ENCODE measurements at places on chromosomes 5 and 9.
A peak's percentile ranks its signal among the peaks of the same experiment; 100 is the strongest.

- H3K36me3 ChIP-seq, result no peaks in the 10 kb centered on the region
- no peak overlapping the region for H3K27ac ChIP-seq
- H3K4me3 ChIP-seq, result no peak overlapping the region
- H3K4me1 ChIP-seq, result no peaks in the 10 kb centered on the region
Observed at GRCh38 chr5:57989378-57989777, 470.5 kb downstream of the PLK2 start.

GRCh38 chr9:9538766-9539165 lies 1074.0 kb downstream of the PTPRD start:
- no peaks in the 10 kb centered on the region for H3K4me1 ChIP-seq
- no peak overlapping the region for H3K4me3 ChIP-seq

- H3K4me1 ChIP-seq, result no peaks in the 10 kb centered on the region
- DNase-seq, result no peak
- no peaks in the 10 kb centered on the region for H3K36me3 ChIP-seq
- H3K4me3 ChIP-seq, result no peak overlapping the region
- H3K27me3 ChIP-seq, result no peaks in the 10 kb centered on the region
Observed at GRCh38 chr5:101877451-101877850, 418.6 kb downstream of the SLCO4C1 start.

GRCh38 chr5:58041884-58042283 lies 418.0 kb downstream of the PLK2 start:
- no peaks in the 10 kb centered on the region for H3K36me3 ChIP-seq
- H3K4me3 ChIP-seq, result no peak overlapping the region
- no peaks in the 10 kb centered on the region for H3K4me1 ChIP-seq
- no peak for DNase-seq
- no peaks in the 10 kb centered on the region for H3K27me3 ChIP-seq

DNA sequence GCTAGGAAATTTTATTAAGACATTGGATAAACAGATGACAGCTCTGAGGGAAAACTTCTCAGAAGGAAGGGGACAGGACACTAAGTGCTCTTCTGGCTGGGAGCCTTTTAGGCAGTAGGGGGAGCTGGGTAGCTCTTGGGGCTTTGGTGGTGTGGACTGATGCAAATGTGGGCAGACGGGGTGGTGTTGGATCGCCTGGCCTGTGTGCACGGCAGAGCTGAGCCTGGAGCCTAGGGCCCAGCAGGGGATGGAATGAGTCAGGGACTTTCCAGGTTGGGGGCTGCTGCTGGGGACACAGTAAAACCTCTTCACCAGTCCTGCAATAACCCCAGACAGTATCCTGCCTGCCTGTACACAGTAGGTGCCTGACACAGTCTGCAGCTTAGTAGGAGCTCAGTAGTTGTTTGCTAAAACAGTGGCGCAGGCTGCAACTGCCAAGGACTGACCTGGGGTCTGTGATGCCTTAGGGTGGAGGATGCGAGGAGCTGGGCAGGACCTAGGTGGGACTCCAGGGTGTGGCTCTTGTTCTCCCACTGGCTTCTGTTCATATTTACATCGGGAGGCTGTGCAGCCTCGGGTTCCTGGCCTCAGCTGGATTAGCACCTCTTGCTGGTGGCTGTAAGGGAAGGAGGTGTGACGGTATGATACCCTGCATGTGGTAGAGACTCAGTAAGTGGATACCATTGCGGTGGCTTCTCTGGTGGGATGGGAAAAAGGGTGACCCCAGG lies 83.8 kb downstream of the DAB2IP start:
- H3K27me3 ChIP-seq, result peaks cover 33% of the 10 kb centered on the region
- DNase-seq, result no peak
- peaks cover 57% of the 10 kb centered on the region for H3K4me1 ChIP-seq
- peak overlapping the region; percentile 75 for H3K27ac ChIP-seq

DNA sequence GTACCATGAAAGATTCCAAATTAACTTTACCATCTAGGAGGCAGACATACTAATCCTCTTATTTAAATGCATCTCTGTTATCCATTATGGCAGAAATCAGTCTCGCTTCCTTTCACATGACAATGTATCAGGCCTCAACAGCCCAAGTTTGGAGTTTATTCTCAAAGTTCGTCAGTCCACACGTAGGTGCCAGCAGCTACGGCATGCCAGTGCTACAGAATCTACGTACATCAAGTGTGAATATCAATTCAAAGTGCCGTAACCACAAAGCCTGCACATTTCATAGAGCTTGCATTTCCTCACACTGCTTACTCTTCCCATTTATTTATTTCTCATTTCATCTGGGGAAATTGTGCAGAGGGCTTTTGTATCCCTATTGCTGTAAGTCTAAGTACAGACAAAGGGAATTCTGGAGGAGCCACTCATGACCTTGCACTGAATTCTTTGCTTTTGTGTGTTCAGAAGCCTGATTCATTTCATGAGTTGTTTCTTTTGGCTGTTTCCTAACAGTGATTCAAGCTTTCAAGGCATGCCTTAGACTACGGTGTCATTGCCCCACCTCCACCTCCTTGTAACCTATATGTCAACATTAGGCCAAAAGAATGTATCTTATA lies 10.0 kb downstream of the ENC1 start:
- peaks cover 47% of the 10 kb centered on the region for H3K36me3 ChIP-seq
- peaks cover 14% of the 10 kb centered on the region for H3K27me3 ChIP-seq
- H3K27ac ChIP-seq, result peak overlapping the region; percentile 92

DNA sequence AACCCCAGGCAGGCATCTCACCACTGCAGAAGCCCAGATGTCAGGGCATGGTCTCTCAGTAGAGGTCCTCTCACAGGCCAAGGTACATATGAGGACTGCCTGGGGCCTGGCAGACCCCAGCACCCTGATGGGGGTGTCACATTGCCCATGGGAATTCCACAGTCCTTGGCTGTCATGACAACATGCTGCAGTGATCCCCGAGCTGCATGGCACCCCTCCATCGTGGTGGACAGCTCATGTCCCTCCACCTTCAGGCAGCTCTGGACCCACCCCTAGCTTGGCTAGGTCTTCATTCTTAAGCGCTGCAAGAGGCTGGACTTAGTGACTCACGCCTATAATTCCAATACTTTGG lies 74.1 kb upstream of the LRRTM2 start:
- DNase-seq, result no peak
- peaks cover 26% of the 10 kb centered on the region for H3K4me1 ChIP-seq
- no peaks in the 10 kb centered on the region for H3K27me3 ChIP-seq

- peaks cover 3% of the 10 kb centered on the region for H3K36me3 ChIP-seq
- no peaks in the 10 kb centered on the region for H3K27me3 ChIP-seq
- no peak overlapping the region for H3K27ac ChIP-seq
- DNase-seq, result no peak
Observed at GRCh38 chr9:81825846-81826516, 102.2 kb upstream of the SPATA31D4 start.

GRCh38 chr5:106877881-106878280 lies 792.9 kb downstream of the EFNA5 start:
- H3K27ac ChIP-seq, result no peak overlapping the region
- H3K4me3 ChIP-seq, result no peak overlapping the region
- peaks cover 8% of the 10 kb centered on the region for H3K27me3 ChIP-seq
- no peak for DNase-seq
- no peaks in the 10 kb centered on the region for H3K4me1 ChIP-seq

- H3K36me3 ChIP-seq, result no peaks in the 10 kb centered on the region
- H3K27ac ChIP-seq, result no peak overlapping the region
- no peak for DNase-seq
Observed at GRCh38 chr9:121721770-121722169, 70.3 kb downstream of the DAB2IP start.

- H3K4me3 ChIP-seq, result no peak overlapping the region
- H3K4me1 ChIP-seq, result no peaks in the 10 kb centered on the region
- no peak overlapping the region for H3K27ac ChIP-seq
- no peaks in the 10 kb centered on the region for H3K36me3 ChIP-seq
- H3K27me3 ChIP-seq, result no peaks in the 10 kb centered on the region
Observed at GRCh38 chr9:12538842-12539579, 154.2 kb upstream of the TYRP1 start.

- no peak overlapping the region for H3K27ac ChIP-seq
- H3K4me1 ChIP-seq, result peaks cover 13% of the 10 kb centered on the region
- no peak for DNase-seq
- H3K4me3 ChIP-seq, result no peak overlapping the region
Observed at GRCh38 chr5:10625700-10626472, 62.0 kb downstream of the ANKRD33B start.

GRCh38 chr5:39400713-39401578 lies 23.8 kb downstream of the DAB2 start:
- H3K27me3 ChIP-seq, result peaks cover 5% of the 10 kb centered on the region
- H3K4me3 ChIP-seq, result no peak overlapping the region
- H3K36me3 ChIP-seq, result no peaks in the 10 kb centered on the region
- DNase-seq, result no peak

- H3K27ac ChIP-seq, result no peak overlapping the region
- H3K36me3 ChIP-seq, result no peaks in the 10 kb centered on the region
- no peak for DNase-seq
- peaks cover 3% of the 10 kb centered on the region for H3K4me1 ChIP-seq
Observed at GRCh38 chr9:38182321-38182720, 113.3 kb upstream of the SHB start.

- H3K27ac ChIP-seq, result no peak overlapping the region
- no peak overlapping the region for H3K4me3 ChIP-seq
- H3K27me3 ChIP-seq, result peaks cover 17% of the 10 kb centered on the region
- H3K36me3 ChIP-seq, result no peaks in the 10 kb centered on the region
Observed at GRCh38 chr5:130710596-130710995, 454.5 kb downstream of the HINT1 start.

DNA sequence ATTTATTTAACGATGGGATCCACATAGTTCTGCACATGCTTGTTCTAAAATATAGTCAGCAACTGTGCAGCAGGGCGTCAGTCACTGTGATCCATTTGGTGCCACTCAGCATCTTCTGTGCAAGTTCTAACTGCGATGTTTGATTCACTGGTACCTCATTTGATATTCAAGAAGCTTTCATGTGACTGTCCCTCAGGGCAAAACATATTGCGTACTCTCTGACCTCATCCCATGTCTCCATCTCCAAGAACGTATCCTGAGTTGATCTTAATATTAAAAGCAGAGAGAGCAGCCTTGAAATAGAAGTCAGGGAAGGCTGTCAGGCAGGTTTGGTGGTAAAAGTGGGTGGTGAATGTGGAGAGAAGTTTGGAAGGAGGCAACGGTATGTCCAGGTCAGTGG lies 116.5 kb upstream of the ATP10B start:
- no peaks in the 10 kb centered on the region for H3K27me3 ChIP-seq
- H3K36me3 ChIP-seq, result no peaks in the 10 kb centered on the region
- H3K27ac ChIP-seq, result no peak overlapping the region
- DNase-seq, result no peak

- H3K4me3 ChIP-seq, result no peak overlapping the region
- H3K4me1 ChIP-seq, result peaks cover 2% of the 10 kb centered on the region
- DNase-seq, result no peak
Observed at GRCh38 chr5:154575546-154576428, 97.8 kb upstream of the HAND1 start.

- DNase-seq, result no peak
- no peaks in the 10 kb centered on the region for H3K4me1 ChIP-seq
- H3K27me3 ChIP-seq, result no peaks in the 10 kb centered on the region
- H3K36me3 ChIP-seq, result peaks cover 3% of the 10 kb centered on the region
- no peak overlapping the region for H3K27ac ChIP-seq
Observed at GRCh38 chr5:81633471-81633870, 117.4 kb downstream of the SSBP2 start.

DNA sequence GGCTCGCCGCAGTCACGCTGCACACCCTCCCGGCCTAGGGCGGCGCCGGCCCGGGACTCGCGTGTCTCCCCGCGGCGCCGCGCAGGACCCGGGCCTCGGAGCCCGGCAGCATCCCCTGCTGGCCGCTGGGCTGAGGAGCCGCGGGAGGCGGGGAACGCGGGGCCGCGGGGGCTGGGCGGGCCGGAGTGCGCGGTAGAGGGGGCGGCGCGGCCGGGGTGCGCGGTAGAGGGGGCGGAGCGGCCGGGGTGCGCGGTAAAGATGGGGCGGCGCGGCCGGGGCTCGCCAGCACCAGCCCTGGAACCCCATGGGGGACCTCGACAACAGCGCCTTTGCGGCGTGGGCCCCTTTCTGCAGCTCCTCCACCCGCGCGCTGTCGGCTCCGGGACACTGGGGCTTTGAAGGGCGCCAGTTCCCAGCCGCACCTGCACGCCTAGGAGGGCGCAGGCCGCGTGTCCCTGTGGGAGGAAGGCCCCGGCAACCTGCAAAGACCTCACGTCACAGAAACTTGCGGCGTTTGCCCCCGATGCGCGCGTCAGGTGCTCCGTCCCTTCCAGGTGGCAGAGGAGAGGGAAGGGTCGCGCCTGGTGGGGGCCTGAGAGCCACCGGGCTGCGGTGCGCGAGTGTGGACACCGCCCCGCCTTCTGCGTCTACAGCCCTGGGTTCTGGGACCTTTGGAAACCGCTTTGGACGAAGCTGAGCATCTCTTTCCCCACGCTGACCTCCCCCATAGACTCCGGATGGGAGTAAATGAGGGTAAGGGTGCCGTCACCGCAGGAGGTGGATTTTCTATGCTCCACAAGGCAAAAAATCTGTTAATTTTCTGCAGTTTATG lies 49.6 kb downstream of the NSUN2 start:
- peak overlapping the region; percentile 33 for H3K4me3 ChIP-seq
- H3K4me1 ChIP-seq, result no peaks in the 10 kb centered on the region
- peaks cover 84% of the 10 kb centered on the region for H3K27me3 ChIP-seq
- no peaks in the 10 kb centered on the region for H3K36me3 ChIP-seq
- no peak for DNase-seq
- H3K27ac ChIP-seq, result no peak overlapping the region

- peaks cover 8% of the 10 kb centered on the region for H3K4me1 ChIP-seq
- DNase-seq, result no peak
- H3K4me3 ChIP-seq, result no peak overlapping the region
- no peaks in the 10 kb centered on the region for H3K36me3 ChIP-seq
- H3K27me3 ChIP-seq, result peaks cover 28% of the 10 kb centered on the region
Observed at GRCh38 chr5:997001-997474, 11.6 kb upstream of the NKD2 start.

GRCh38 chr5:77632526-77633206 lies 5.8 kb downstream of the OTP start:
- H3K4me1 ChIP-seq, result peaks cover 28% of the 10 kb centered on the region
- peaks cover 67% of the 10 kb centered on the region for H3K27me3 ChIP-seq
- no peak for DNase-seq
- H3K36me3 ChIP-seq, result peaks cover 17% of the 10 kb centered on the region
- H3K27ac ChIP-seq, result no peak overlapping the region

DNA sequence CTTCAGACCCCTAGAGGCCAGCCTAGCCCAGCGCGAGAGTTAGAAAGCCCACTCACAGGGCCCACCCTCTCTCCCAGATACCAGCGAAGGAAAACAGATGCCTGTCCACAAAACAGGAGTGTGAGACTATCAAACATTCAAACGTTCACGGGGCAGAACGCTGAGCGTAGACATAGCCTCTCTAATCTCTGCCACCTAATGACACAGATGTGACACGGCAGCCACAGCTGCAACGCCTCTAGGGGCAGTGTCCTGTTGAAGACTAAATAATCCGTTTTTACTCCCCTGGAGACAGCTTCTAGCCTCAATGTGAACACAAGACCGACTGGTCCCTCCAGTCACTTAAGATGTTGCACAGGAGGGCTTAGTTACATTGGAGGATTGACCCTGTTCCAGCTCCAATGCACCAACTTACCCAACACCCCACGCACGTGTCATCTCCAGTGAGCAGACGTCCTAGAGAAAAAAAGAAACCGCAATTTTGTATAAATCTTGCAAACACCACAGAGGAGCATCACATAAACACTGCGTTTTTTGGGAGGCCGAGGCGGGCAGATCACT lies 14.3 kb downstream of the DIPK1B start:
- peak; percentile 56 for DNase-seq
- H3K4me1 ChIP-seq, result peaks cover 23% of the 10 kb centered on the region
- H3K27me3 ChIP-seq, result no peaks in the 10 kb centered on the region
- peaks cover 77% of the 10 kb centered on the region for H3K36me3 ChIP-seq

All from effector memory CD8-positive, alpha-beta T cell (primary cell).